Kasumi-1 (cell line): ENCODE measurements at places on chromosomes 7 and 10.

DNA sequence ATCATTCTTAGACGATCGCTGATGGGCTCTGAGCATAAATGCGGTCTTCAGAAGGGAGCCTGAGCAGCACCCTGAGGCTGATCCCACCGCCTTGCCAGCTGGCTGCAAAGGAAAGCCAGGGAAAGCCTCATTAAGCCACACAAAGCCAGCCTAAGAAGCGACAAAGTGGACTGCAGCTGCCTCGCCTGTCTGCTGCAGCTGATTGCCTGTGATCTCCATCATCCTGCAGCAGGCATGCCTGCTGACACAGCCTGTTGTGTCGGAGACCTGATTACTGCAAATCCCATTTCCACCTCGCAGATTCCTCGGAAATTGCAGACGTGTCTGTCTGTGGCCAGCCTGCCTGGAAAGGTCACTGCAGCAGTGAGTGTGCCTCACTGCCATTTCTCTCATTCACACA is 1087.0 kb upstream of the AUTS2 start:
- no peak for DNase-seq

DNA sequence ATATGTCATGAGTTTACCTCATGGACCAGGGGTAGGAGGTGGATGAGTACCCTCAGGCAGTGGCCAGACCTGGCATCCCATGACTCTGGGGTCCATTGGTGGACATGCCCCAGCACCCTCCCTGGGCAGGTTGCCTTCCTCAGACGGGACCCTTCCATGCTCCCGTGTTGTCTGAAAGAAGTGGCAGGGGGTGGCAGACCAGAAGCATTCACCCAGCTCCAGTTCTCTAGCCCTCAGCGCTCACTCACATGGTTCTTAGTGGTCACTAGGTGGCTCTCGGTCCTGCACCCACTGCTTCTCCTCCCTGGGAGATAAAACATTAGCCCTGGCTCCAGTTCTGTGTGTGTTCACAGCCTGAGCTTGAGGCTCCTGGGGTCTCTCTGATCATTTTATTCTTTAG is 6.0 kb downstream of the RBP3 start:
- no peak for DNase-seq

- DNase-seq: no peak
Observed at GRCh38 chr7:150620617-150621371, 11.4 kb downstream of the GIMAP6 start.

DNA sequence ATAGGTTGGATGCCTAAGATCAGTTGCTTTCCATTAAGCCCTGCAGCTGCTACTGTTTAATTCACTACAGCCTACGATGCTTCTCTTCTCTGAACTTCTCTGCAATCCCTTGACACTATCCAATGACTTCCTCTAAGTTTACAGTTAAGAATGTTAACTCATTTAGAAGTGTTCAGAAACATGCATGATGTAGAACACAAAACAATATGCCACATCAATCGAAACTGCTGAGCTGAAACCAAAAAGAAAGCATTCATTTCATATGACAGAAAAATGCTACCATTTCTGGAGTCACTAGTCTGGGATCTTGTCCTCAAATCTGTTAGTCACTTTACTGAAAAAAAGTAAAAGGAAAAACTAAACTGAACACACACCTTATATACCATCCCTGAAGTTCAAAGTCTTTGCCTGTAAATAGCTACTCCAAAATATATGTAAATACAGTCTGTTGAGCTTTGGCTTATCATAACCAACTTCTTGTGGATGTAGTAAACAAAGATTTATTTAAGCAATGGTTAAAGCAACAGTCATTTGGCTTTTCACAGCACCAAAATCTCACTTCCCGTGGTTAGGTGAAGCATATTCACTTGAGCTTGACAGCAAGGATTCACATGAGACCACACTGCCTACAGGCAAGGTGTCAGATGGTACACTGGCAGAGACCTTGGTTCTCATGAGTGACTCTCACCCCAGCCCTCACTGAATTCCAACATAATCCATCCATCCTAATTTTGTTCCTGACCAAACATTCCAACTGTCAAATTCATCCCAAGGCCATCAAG is 187.0 kb downstream of the PPP1R17 start:
- DNase-seq: peak; percentile 35

- no peak for DNase-seq
Observed at GRCh38 chr10:49136525-49136924, 2.7 kb upstream of the FAM170B start.

- no peak for DNase-seq
Observed at GRCh38 chr10:86963341-86963919, 4.9 kb upstream of the ADIRF start.
